ENCODE measurements at places on chromosomes 2 and 18. TPM values are rescaled to one million over a fixed set of nuclear protein-coding genes. Genes with fewer than 3 reads are reported as not detected.

GRCh38 chr18:46310258-46310657 is 206.1 kb downstream of the HAUS1 start:
- DNase-seq = no peak

DNA sequence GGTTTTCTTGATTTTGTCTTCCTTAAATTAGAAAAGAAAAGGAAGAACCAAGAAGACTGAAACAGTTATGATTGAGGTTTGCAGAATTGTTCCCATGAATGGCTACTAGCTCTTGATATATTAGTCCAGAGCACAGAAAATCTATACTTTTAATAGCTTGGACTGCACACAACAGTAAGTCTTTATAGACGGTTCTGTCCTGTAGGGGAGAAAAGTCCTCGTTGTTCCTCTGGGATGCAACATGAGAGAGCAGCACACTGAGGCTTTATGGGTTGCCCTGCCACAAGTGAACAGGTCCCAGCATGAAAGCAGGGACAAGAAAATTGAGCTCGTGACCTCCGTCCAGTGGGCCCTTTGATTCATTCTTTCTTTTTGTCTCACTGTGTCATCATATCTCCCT is 41.5 kb downstream of the RAB31 start:
- no peak for DNase-seq

- DNase-seq = no peak
Observed at GRCh38 chr2:49753344-49753985, 599.1 kb upstream of the FSHR start.

DNA sequence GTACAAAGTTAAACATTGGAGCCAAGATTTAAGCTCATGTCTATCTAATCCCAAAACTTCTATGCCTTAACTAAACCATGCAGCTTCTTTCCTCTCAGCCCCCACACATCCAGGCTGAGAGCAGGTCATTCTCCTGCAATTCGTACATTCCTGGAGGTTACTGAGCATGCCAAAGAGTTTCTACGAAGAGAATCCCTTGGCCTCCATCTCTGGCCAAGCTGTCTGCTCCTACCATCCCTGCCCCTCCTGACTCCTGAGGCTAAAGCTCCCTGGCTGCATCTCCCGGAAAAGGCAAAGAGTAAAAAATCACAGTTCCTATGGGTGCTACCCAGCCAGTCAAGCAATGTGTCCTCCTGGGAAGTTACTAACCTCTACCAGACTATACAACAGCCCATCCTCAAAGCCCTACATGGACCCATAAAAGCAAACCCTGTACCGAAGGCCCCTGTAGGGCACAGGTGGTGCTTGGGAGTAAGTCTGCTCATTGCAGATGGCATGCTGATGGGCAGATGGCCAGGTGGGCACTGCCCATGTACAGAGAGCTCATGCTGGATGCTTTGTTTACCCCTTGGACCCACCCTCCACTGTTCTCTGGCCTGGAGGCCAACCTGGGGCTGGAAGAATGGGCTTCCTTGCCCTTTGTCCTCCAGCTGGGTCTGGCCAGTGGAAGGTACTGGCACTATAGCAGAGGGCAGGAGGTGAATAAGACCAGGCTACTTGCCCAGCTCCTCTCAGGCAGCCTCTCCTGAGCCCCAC is 99.5 kb downstream of the TTC32 start:
- DNase-seq = no peak

DNA sequence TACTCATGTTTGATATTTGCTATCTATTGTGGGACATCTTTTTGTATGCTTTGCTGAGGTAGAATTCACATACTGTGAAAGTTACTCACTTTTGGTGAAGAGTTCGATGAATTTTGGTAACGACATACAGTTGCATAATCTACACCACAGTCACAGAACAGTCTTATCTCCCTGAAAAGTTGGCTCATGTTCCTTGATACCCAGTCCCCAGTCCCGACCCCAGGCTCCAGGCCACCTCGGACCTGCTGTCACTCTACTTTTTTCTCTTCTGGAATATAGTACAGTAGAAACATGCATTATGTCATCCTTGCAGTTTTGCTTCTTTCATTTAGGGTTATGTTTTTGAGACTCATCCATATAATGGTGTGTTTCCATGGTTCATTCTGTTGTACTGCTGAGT is 191.7 kb downstream of the FAM210A start:
- no peak for DNase-seq

- DNase-seq = no peak
Observed at GRCh38 chr2:204495381-204495780, 49.9 kb upstream of the PARD3B start.

DNA sequence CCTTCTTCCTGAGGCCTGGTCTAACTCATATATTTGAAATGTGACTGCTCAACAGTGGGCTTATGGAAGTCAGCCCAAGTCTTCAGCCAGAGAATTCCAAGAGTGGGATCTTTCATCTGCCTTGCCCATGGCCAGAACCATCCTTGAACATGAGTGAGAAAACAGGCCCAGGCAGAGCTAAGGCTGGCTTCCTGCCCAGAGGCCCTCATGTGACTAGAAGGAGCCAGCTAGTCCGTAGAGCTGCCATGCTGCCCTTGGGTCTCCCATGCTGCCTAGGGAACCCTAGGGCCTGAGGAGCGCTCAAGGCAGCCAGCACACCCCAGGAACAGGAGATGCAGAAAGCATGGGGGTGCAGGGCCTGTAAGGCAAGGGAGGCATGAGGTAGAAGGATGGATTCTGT is 203.6 kb downstream of the FHOD3 start:
- DNase-seq = no peak

DNA sequence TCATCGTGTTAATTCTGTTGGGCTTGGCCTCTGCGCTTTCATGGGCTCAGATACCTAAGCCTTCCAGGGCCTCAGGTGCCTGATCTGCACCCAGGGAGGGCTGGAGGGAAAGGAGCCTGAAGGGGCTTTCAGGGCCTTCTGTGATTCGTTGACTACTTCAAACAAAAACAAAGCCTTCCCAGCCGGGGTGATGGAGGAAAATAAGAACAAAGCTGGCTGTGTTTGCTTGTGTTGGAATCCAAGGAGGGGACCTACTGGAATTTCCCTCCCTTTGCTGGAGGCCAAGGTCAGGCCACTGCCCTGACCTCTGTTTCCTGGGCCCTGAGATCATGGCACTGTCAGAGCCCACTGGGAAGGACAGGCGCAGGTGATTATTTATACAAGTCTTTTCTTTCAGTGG is 135.3 kb downstream of the KLHL29 start:
- DNase-seq = no peak

DNA sequence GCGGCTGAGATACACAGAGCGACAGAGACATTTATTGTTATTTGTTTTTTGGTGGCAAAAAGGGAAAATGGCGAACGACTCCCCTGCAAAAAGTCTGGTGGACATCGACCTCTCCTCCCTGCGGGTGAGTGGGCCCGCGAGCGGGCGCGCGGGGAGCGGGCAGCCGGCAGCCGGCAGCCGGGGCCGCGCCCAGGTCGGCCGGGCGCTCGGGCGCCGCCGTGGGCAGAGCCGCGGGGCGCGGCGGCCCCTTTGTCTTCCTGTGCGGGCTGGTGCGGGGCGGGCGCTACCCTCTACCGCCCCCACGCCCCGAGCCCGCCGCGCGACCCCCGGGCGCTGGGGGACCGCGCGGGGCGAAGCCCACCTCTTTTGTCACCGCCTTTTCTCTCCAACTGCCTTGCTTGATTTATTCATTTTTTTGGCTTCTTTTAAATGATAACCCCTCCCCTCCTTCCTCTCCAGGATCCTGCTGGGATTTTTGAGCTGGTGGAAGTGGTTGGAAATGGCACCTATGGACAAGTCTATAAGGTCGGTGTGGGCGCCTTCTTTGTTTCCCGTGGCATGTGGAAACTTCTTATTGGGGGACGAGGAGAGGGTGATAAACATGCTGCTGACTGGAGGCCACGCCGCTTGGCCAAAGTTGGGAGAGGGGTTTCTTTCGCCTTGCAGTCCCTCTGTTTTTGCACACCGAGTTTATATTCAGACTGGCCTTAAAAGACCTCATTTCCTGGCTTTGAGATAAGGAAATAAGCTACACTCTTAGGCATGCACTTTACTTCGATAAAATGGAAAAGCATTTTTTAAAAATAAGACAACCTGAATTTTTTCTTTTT is 722 bp downstream of the MAP4K4 start:
- DNase-seq = no peak

GRCh38 chr2:67389286-67389685 is 7.8 kb upstream of the ETAA1 start:
- DNase-seq = no peak

DNA sequence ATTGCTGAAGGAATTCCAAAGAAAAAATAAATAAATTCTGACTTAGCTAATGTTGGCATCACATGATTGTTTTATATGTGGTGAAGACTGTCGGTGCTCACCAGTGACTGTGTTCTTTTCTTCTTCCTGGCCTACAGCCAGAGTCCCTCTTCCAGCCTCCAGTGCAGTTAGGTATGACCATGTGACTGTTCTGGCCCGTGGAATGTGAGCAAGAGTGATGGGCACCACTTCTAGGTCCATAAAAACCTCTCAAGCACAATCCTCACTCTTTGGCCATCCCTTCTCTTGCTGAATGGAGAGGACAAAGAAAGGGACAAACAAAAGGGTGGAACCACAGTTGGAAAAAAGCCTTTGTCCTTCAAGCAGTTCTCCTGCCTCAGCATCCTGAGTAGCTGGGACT is 39.0 kb upstream of the BMPR2 start:
- DNase-seq = no peak

- no peak for DNase-seq
Observed at GRCh38 chr2:3728104-3729054, 25.0 kb downstream of the DCDC2C start.

DNA sequence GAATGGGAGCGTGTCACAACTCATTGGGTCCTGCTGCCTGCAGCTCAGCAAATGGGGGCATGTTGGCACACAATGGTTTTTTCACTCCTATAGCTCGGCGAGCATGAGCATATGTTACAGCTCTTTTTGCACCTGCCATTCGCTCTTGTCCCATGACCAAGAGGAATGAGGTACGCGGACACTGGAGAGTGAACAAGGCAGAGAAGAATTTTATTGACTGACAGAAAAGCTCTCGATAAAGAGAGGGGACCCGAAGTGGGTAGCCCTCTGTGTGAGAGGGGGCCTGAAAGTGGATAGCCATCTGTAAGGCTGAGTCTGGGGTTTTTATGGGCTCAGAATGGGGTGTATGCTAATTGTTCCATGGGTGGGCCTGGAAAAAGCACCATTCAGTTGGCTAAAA is 5.5 kb downstream of the ACYP2 start:
- DNase-seq = no peak

DNA sequence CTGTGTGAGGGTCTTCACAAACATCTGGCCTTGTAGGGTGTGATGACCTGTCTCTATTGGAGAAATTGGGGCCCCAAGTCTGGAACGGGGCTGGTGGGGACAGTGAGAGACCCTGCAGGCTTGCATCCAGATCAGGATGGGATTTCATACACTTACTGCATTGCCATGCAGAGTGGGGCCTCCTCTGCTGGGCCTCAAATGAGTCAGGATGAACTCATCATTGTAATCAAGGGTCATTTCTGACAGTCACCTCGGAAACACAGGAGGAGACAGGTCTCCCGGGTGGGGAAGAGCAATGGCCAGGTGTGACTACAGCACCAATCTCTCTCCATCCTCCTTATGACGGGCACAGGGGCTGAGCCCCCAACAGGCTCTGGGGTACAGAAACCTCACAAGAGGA is 48.1 kb upstream of the GALR1 start:
- DNase-seq = no peak

DNA sequence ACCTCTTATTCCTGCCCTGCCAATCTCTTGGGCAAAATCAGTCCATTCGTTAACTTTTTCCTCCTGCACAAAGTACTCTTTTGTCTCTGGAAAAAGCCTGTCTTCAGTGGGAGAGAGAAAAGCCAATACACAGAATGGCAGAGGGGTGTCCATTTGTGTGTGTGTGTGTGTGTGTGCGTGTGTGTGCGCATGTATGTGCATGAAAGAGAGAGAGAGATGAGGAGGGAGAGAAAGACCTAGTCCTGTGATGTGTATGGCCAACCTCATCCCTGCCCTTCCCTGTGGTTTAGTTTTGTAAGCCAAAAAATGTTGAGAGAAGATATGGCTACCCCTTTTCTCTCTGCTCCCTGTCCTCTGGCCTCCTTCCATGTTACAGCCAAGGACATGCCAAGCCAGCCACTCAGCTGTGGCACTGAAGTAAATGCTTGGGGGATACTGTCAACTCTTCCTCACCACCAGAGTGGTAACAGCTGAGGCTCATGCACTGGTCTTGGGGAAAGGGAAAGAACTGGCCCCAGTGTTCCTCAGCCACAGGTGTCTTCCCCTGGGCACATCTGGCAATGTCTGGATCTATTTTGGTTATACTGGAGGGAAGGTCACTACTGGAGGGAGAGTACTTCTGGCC is 10.6 kb downstream of the SLC4A5 start:
- no peak for DNase-seq

- no peak for DNase-seq
Observed at GRCh38 chr2:113700186-113700841, 56.1 kb downstream of the SLC35F5 start.

DNA sequence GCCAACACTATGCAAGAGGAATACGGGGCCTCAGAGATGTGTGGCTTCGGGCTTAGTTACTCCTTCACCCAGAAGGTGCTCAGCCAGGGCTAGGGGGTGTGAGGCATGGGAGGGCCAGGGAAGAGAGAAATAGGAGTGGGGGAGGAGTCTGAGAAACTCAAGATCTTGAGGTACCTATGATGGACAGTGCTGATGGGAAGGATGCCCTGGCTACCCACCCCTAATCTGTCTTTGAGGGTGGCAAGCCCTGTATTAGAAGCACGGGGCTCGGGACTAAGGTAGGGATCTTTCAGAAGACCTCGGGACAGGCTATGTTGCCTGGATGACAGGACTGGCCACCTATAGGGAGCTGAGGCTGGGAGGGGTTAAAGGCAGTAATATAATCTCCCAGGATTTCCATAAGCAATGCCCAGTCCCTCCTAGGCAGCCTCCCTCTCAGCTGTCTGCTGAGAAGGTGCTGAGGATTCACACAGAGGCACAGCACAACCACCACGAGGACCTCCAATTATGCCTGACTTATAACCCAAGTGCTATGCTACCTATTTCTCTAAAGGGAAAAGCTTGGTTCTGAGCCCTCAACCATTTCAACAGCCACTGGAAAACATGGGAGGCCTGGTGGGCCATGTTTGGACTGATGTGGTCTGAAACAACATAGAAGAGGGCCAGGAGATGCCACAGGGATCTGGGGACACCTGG is 23.3 kb downstream of the MTHFD2 start:
- no peak for DNase-seq

The VAMP8 gene
- total RNA-seq = 2.5 TPM

The TRIM43 gene
- total RNA-seq = not detected

The TNFAIP6 gene
- 0.92 TPM for total RNA-seq

The ARL5A gene
- 43.0 TPM for total RNA-seq

The STK36 gene
- total RNA-seq = 71.5 TPM

The GPR17 gene
- 16.5 TPM for total RNA-seq

The CBLN2 gene
- 105 TPM for total RNA-seq

The CROCC2 gene
- not detected for total RNA-seq

The ABCG5 gene
- 0.23 TPM for total RNA-seq

The ACKR3 gene
- 14.0 TPM for total RNA-seq

The BARD1 gene
- total RNA-seq = 9.9 TPM

Measured in dorsolateral prefrontal cortex (tissue), 122 donors.